WERI-Rb-1 (cell line): ENCODE measurements at places on chromosomes 6 and 20.

DNA sequence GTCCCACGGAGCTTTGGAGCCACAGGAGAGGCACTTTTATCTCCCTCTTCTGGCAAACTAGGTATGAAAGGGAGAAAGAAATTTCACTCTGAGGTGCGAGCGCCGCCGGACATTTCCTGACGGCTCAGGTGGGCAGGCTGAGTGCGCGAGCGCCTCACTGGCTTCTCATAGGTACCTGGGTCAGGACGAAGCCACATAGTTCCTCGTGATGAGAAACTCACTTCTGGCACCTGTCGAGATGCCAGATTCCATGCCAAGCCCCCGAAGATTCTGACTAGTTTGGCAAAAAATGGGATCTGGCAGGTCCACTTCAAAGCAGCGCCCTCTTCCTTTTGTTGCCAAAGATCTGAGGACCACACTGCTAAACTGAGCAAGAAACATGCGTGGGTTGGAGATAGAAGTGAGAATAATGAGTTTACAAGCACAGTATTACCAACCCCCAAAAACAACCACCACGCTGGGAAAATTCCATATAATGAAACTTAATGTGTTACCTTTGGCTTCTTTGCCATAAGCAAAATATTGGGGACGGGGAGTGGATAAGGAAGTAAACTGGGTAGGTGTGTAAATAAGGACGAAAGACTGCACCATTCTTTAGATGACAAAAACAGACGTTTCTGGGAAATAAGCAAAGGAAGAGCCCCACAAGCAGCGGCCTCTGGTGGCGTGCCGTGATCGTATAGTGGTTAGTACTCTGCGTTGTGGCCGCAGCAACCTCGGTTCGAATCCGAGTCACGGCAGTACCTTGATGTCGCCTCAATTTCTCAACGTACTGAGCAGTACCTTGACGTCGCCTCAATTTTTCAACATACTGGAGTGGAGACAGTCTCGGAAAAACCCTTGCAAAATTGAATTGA, 89.8 kb upstream of the PRSS16 start:
- DNase-seq: no peak

DNA sequence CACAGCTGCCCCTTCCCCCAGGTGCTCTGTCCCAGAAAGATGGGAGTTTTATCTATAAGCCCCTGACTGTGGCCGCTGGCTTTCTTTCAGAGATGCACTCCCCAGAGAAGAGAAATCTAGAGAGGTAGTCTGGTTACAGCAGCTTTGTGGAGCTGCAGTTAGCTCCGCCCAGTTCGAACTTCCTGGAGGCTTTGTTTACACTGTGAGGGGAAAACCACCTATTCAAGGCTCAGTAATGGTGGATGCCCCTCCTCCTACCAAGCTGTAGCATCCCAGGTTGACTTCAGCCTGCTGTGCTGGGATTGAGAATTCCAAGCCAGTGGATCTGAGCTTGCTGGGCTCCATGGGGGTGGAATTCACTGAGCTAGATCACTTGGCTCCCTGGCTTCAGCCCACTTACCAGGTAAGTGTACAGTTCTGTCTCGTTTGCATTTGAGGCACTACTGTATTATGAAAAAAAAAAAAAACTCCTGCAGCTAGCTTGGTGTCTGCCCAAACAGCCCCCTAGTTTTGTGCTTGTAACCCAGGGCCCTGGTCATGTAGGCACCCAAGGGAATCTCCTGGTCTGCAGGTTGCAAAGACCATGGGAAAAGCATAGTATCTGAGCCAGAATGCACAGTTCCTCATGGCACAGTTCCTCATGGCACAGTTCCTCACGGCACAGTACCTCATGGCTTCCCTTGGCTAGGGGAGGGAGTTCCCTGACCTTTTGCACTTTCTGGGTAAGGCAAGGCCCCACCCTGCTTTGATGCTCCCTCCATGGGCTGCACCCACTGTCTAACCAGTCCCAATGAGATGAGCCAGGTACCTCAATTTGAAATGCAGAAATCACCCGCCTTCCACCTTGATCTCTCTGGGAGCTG, 275.0 kb downstream of the CENPW start:
- DNase-seq: no peak

DNA sequence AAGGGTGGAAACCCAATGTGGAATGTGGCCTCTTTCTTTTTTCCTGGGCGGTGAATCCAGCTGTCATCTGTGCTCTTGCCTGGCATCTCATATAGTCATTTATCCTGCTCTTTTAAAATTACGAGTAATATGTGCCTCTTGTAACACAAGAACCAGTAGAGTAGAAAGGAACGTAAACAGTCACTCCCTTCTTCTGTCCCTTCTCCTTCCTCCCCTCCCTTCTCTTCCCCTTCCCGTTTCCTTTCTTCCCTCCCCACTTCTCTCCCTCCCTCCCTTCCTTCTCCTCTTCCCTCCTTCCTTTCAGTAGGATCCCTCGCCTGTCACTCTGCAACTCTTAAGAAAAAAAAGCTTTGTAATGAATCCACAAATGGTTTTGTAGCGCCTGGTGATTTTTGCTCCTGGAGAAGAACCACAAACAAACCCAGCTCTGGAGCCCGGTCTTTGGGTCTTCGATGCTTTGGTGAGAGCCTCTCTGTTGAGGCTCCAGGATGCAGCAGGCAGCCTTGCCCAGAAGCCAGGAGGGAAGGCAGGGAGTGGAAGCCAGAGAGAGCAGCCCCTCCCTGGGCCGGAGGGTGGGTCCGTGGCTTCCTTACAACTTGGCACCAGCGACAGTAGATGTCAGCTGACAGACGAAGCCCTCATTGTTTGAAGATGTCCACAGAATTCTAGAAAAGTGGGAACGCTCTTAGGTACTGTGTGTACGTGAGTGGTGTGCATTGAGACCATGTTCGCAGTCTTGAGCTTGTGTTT, 15.0 kb downstream of the DUSP22 start:
- no peak for DNase-seq

DNA sequence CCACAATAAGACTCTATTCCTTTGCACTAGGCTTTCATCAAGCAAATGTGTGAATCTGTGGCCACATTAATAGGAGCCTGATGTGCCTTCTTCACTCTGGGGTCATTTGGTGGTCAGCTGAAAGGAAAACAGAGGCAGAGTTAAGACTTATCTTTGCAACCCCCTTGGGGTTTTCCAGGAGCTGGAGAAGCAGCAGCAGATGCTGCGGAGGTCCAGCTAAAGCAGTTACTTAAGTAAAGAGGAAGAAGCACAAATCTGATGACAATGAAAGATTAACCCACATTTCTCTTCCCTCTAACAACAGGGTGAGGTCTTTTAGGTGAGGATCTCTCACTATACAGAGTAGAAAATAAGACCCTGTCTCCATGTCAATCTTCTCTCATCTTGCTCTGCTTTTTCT, 45.4 kb upstream of the QKI start:
- peak; percentile 20 for DNase-seq

GRCh38 chr6:116405138-116405537, 34.4 kb downstream of the DSE start:
- peak; percentile 32 for DNase-seq

GRCh38 chr6:3138341-3138740, 19.0 kb downstream of the TUBB2A start:
- no peak for DNase-seq

GRCh38 chr6:108365478-108365877, 70.6 kb downstream of the AFG1L start:
- DNase-seq: no peak

DNA sequence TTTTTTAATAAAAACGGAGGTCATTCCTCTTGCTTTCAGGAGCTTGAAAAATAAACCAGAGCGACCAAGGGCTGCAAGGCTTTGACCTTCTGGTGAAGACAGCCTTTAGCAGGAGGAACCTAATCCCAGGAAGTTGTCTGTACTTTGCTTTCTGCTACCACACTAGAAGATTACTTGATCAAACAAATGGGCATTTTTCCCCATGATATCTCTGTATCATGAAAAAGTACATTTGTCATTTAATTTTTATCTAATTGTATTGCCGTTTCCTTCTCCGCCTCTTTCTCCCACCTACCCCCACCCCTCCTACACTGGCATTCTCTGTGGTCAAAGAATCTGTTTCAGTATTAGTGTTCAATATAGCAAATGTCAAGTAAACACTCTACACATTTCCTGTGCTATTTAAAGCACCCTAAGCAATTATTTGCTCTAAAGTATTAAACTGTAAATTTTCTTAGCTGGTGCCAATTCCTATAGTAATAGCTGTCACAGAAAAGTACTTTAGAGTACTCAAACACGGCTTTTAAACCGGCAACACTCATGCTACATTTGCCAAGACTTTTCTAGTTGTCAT, 29.7 kb downstream of the ATXN1 start:
- DNase-seq: no peak

GRCh38 chr20:5660346-5660745, 89.9 kb upstream of the SHLD1 start:
- no peak for DNase-seq

- no peak for DNase-seq
These were observed 81.1 kb downstream of the STXBP5 start for GRCh38 chr6:147285087-147285855.

GRCh38 chr20:19241440-19241839, 29.0 kb downstream of the SLC24A3 start:
- DNase-seq: no peak

GRCh38 chr20:50026746-50027575, 44.2 kb downstream of the SNAI1 start:
- DNase-seq: no peak

DNA sequence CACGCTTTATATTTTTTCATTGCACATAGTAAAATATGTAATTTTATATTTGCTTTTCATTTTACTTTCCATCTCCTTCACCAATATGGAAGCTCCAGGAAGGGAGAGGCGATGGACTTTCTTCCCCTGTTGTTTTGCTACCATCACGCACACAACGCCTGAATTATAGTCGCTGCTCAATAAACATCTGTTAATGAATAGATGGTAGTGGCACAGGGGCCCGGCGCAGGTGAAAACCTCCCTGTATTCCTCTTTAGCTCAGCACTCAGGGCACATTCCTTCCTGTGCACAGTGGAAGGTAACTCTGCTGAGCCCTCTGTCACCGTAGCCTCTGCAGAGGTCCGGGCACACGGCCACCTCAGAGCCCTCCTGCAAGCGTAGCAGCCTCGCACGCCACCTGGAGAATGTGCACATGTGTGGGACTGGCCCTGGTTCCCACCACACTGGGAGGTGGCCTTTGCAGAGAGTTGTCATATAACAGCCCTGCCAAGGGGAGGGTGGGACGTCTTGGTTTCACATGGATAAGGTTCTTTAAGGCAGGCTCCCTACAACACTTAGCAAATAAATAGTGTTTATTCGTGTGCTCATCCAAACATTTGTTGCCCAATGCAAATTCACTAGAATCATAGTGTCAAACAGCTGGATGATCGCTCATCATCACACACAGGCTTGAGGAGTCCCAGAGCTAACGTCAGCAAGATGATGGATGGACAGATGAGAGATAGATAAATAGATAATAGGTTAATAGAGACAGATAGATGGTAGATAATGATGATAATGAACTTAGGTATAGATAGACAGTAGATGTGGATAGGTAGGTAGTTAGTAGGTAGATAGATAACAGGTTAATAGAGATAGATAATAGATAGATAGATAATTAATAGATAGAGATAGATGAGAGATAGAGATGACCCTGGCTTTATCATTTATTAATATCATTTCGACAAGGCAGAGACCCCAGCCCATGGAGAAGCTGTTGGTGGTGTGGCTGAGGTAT, 32.3 kb upstream of the AFDN start:
- no peak for DNase-seq

GRCh38 chr6:146071781-146072180, 42.9 kb downstream of the GRM1 start:
- no peak for DNase-seq

GRCh38 chr6:10763006-10763405, 15.4 kb downstream of the TMEM14B start:
- no peak for DNase-seq

- no peak for DNase-seq
These were observed 9.0 kb downstream of the SFT2D1 start for GRCh38 chr6:166333172-166333995.

DNA sequence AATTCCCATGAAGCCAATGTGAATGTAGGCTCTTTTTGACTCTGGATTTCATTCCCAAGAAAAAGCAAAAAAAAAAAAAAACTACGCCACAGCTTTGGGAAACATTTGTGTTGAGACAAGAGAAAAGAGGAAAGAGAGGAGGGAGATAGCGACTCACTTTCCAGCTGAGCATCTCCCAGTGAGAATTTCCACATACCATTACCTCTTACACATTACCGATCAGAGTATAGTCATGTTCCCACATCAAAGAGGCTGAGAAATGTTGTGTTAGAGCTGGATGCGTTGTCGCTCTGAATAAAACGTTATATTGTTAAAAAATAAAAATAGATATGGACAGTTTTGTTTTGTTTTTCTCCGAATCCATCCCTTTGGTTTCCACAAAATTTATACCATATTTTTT, 1019.3 kb upstream of the ADGRB3 start:
- DNase-seq: no peak

- DNase-seq: no peak
These were observed 13.4 kb upstream of the THEMIS start for GRCh38 chr6:127914240-127914639.

DNA sequence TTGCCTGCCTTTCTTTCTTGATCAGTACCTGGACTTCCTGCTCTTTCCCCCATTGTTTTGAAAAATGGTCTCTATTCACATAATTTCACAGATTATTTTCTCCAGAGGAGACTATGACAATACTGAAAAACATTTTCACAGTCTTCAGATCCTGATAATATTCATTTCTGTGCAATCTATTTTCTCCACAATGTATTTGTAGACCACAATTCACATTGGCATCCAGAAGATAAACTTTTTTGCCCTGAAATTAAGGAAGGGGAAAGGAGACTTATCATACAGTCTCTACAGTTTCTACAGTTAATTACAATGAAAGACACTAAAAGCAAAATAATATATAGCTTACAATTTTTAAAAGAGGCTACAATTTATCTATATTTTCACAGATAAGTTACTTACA, 18.4 kb downstream of the LCA5 start:
- DNase-seq: no peak

DNA sequence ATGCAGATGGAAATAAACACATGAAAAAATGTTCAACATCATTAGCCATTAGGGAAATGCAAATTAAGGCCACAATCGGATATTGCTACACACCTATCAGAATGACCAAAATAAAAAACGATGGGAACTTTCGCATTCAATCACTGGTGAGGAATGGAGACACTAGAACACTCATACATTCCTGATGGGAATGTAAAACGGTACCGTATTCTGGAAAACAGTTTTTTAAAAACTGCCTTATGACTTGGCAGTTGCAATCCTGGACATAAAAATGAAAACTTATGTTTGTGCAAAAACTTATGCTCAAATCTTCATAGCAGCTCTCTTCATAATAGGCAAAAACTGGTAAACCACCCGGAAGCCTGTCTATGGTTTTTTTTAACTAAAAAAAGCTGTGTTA, 146.0 kb downstream of the CEBPB start:
- DNase-seq: no peak

DNA sequence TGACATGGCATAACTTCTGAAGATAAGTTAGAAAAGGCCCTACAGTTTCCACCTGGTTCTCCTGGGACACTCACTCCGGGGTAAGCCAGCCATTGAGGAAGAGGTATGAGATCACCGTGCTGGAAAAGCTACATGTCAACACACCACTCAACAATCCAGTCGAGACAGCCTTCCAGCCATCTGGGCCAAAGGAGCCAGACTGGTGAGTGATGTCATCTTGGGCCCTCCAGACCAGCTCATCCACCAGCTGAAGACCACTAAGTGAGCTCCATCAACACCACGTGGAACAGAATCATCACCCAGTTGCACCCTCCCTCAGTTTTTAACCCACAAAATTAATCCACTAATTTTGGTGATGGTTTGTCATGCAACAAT, 32.3 kb upstream of the RSPO4 start:
- no peak for DNase-seq

GRCh38 chr20:59809630-59810448, 123.6 kb downstream of the SYCP2 start:
- DNase-seq: no peak

- DNase-seq: peak; percentile 27
These were observed 44.4 kb downstream of the FAXC start for GRCh38 chr6:99305021-99305554.
